ENCODE measurements at places on chromosomes 7 and 10.
A peak's percentile ranks its signal among the peaks of the same experiment; 100 is the strongest.

DNA sequence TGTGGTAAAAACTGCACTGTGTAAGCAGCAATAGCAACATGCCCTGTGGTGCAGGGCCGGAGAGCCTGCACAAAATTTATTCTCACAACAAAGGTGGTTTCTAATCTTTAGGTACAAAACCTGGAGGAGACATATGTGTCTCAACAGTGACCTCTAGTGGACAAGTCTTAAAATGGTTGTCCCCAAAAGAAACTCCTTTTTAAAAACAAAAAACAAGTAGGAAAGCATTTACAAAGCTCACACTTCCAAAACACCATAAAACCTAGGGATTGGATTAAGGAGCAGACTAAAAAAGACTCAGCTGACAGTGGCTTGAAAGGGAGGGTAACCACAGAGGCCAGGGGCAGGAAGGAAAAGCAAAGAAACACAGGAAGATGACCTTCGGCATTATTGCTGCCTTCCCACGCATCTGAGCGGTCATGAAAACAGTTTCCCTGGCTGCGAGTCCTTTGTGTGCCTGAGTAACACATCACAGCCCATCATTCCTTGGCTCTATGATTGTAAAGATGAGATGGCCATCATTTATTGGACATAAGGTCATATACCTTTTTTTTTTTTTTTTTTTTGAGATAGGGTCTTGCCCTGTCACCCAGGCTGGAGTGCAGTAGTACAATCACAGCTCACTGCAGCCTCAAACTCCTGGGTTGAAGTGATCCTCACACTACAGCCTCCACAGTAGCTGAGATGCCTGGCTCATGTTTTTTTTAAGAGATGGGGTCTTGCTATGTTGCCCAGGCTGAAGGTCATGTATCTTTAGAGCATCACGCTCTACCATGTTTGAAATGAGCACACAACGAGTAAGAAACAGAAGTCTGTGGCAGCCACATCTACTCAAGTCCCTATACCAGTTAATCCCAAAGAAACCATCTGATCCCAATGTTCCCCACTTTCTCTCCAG lies 39.5 kb downstream of the RSU1 start:
- peak; percentile 48 for DNase-seq

- no peak for DNase-seq
Observed at GRCh38 chr7:92058040-92058439, 76.2 kb downstream of the CYP51A1 start.

GRCh38 chr7:28405662-28406061 lies 6.7 kb upstream of the CREB5 start:
- peak; percentile 13 for DNase-seq

DNA sequence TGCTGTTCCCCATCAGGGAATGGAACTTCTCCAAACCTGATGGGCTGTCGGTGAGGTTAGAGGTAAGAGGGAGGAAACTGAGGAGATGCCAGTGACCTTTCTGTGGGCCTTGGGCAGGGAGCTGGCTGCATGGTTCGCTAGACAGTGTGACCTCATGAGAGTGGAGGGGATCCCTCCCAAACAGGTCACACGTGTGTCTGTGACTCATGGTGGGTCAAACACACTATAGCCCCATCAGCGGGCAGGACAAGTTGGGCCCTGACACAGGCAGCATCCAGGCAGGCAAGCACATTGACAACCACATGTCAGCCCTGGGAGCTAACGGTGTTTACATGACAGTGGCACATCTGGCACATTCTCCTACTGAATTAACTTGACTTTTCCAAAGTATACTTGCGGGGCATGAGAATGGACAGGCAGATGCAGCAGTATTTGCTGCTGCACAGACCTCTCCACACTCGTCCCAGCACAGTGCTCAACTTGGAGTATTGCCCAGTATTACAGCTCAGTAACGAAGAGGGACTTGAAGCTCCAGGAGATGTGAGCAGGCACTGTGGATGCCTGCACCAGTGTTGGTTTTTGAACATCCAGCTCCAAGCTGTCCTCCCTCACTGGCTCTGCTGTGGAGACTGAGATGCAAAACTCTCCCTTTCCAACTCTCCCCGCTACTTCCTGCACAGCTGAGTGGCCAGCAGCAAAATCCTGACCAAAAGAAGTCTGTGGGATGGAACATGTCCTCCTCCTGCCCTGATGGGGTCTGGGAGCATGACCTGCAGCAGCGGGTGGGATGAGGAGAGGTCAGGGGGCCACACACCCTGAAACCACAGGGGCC lies 199.6 kb downstream of the WDR37 start:
- no peak for DNase-seq

DNA sequence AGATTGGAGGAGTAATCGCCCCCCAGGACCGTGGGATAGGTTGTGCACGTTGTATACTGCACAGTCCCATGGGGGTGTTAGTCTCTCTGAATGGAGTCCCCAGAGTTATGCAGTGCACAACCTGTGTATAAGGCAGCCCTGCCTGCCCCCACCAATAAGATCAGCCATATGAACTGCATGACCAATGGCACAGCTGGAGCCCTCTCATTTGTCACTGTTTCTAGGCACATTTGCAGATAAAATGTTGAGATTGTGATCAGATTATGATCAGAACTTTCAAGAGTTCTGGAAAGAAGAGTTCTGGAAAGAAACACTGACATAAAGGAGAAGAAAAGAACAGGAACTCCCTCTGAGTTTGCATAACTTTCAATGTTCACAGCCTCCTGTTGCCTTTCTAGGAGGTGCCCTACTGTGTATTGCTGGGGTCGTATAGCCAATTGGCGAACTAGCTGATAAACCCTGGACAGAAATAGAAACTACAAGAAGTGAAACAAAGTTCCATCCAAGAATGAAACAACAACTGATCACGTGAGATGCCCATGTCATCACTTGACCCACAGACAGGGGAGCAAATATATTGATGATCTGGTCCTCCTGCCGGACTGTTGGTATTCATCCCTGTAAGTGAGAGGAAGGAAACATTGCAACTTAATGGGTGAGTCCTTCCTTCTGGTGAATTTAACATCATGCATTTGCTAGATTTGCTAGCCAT lies 49.6 kb upstream of the TOMM7 start:
- DNase-seq: no peak

DNA sequence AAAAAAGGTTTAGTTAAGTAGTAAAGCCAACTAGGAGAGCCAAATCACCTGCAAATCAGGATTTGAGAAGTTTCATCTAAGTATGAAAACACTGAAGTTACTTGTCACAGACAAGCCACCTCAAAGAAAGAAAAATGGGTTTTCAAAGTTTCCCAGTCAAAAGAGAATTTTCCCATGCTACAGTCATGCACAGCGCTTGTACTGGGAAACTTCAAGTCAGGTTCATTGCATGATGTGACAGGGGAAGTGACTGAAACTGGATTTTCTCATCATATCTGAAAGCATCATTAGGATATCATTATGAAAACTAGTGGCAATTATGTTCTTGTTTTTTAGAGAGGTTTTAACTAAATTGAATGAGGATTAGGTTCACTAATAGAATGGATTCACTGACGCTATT lies 167.0 kb downstream of the SGMS1 start:
- peak; percentile 75 for DNase-seq

DNA sequence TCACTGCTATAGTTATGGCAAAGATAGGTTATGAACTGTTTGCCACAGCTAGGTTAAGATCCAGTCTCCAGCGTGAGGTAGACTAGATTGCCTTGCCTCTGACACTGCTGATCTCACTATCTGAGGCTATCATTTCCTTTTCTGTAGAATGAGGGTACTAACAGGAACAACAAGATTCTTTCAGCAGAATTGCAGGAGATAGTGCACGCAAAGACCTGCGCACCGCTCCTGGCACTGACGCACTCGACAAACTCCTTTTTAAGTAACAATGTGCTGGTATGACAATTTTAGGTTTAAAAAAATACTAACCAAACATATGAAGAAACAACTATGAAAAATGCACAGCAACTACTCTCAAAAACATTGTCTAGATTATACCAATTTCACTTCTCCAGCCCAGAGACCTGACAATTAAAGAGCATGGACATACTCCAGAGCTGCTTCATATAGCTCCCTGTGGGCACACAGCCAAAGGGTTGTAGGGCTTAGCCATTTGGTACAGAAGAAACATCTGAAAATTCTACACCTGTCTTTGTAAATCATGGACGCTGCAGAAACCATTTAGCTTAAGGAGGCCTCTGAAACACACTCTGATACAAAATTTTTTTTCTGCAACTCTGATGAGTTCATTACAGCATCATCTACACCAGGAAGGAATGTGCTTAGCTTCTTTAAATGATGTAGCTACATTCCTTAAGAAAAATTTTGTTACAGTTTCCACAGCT lies 7.8 kb downstream of the ADAM12 start:
- no peak for DNase-seq

DNA sequence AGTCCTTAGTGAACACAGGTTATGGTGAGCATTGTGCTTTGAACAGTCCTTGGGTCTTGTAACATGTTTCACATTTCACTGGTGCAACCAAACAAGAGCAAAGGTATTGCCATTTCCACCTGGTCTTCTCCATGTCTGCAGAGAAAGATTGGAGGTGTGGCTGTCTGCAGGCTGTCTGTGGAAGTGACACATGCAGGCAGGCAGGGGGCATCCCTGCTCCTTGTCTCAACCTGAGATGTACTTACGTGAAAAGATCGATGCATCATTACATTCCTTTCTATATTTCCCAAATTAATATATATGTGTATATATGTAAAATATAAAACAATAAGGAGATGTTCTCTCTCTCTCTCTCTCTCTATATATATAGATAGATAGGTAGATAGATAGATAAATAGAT lies 54.3 kb downstream of the LRRC18 start:
- DNase-seq: no peak

- no peak for DNase-seq
Observed at GRCh38 chr7:23514755-23515154, 17.0 kb downstream of the TRA2A start.

DNA sequence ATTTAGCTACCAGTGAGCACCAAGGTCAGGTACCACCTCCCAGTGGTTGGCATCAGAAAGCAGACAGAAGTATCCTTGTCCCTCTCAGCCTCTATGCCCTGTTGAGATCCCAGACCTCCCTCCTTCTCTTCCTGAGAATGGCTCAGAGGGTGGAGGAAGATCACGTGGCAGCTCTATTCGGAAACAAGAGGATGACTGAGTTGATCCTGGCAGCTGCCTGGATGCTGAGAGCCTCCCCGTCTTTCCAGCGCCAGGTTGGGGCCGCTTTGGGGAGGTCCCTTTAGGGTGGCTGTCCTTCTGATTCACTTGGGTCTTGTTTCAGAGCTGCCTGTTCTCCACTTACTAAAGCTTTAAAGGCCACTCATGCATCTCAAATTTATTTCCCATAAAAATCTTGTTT lies 36.9 kb upstream of the NPFFR1 start:
- DNase-seq: no peak

Measured in CD14-positive monocyte (primary cell).